ENCODE measurements at places on chromosomes 3 and 15.

- no peak for DNase-seq
Measured at GRCh38 chr3:150000641-150001040, 29.9 kb upstream of the PFN2 start.

DNA sequence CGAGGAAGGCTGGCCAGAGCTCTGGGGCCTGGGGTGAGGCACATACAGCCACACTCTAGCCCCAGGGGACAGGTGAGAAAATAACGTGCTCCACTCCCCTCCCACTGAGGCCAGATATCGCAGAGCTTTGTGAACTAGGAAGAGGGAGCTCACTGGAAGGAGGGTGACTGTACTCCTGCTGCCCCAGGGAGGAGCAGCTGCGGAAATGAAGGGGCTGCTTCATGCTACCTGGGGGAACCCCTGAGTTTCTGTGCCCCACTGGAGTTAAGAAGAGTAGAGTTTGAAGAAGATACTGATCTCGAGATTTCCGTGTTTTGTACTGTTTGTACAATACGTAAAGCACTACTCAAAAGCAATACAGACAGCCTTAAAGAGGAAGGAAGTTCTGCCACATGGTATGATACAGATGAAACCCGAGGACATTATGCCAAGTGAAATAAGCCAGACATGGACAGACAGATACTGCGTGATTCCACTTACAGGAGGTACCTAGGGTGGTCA, 44.6 kb downstream of the CMTM6 start:
- DNase-seq: no peak

GRCh38 chr3:133282236-133282635, 117.6 kb upstream of the BFSP2 start:
- no peak for DNase-seq

- no peak for DNase-seq
Measured at GRCh38 chr3:122251428-122251827, 68.0 kb downstream of the CASR start.

- no peak for DNase-seq
Measured at GRCh38 chr3:126266291-126266840, 86.0 kb upstream of the ALDH1L1 start.

DNA sequence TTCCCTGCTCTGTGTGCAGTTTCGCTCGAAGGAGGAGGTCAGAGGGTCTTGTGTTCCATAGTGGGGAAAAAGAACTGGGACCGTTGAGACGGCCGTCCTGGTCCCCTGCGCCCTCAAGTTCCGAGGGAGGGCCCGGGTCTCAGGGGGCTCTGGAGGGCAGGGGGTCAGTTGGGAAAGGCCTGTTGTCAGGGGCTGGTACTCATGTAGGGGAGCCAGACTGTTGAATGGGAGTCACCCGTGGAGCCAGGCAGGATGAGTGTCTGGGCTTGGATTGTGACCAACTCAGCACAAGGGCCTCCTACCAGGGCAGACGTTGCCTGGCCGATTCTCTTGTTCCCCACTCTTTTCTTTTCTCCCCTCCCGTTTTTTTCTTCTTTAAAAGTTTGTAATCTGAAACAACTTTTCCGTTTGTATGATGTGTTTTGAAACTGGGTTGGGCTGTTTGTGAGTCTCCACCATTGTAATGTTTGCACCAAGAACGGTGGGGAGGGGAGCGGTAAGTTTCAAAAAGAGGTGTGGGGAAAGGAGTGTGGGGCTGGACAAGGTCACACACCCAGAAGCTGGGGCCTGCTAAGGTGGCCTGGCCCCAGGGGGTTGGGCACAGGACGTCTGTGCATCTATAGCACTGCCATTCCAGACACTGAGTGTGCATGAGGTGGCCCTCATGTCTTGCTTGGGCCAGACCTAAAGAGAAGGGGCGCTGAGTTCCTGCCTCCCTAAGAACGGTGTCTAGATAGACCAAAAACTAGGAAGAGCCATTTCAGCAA, 1.1 kb downstream of the CMTM7 start:
- peak; percentile 54 for DNase-seq

DNA sequence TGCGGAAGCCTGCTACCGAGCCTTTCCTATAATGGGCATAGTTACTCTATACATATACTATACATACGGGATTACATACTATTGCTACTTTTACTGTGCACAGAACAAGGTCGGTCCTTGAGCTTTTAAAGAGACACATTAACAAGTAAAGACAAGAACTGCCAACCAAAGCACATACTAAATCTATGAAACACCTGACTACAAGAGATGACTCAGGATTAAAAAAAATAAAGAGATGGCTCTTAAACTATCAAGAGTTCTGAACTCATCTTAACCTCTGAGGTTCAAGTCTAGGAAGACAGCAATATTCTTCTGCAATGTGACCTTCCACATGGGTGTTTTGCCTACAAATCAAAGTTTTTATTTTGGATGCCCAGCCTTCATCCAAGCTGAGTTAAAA, 106.8 kb downstream of the TNIK start:
- no peak for DNase-seq
